ENCODE measurements at places on chromosomes 11 and 22.

GRCh38 chr11:3086671-3087150, 29.5 kb upstream of the CARS1 start:
- DNase-seq, result no peak

GRCh38 chr22:50303848-50304527, 3.5 kb downstream of the PLXNB2 start:
- DNase-seq, result no peak

- DNase-seq, result no peak
These were observed 542.9 kb downstream of the MN1 start for GRCh38 chr22:27258616-27259172.

GRCh38 chr11:95121698-95122097, 32.1 kb downstream of the ENDOD1 start:
- no peak for DNase-seq

DNA sequence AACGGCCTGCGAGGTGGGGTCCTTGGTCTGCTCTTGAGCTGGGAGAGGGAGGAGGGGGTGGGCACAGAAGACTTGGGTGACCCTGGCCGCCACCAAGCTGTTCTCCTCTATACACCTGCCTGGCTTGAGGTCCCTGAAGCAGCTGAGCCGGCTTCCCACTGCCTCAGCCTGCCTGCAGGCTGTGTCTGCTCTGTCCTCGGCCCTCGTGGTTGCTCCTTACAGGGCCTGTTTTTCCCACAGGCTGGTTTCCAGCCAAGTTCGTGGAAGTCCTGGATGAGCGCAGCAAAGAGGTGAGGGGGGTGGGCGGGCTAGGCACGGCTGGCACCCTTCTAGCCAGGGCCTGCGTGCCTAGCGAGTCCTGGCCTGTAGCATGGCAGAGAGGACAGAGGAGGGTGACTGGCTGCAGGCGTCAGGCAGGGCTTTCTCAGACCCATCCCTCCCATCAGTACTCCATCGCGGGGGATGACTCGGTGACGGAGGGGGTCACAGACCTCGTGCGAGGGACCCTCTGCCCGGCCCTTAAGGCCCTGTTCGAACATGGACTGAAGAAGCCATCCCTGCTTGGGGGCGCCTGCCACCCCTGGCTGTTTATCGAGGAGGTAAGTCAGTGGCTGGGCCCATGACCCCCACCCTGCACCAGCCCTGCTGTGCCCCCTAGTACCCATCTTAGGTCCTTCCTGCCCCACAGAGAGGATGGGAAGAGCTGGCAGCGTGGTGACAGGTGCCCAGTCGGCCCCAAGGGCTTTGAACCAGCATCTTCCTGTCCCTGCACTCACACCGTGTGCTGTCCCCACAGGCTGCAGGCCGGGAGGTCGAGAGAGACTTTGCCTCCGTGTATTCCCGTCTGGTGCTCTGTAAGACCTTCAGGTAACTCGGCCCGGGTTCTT, 37.7 kb downstream of the SGSM3 start:
- no peak for DNase-seq

- DNase-seq, result no peak
These were observed 119.1 kb upstream of the MTNR1B start for GRCh38 chr11:92850296-92850826.

GRCh38 chr11:14930369-14930768, 38.3 kb upstream of the CYP2R1 start:
- DNase-seq, result no peak

DNA sequence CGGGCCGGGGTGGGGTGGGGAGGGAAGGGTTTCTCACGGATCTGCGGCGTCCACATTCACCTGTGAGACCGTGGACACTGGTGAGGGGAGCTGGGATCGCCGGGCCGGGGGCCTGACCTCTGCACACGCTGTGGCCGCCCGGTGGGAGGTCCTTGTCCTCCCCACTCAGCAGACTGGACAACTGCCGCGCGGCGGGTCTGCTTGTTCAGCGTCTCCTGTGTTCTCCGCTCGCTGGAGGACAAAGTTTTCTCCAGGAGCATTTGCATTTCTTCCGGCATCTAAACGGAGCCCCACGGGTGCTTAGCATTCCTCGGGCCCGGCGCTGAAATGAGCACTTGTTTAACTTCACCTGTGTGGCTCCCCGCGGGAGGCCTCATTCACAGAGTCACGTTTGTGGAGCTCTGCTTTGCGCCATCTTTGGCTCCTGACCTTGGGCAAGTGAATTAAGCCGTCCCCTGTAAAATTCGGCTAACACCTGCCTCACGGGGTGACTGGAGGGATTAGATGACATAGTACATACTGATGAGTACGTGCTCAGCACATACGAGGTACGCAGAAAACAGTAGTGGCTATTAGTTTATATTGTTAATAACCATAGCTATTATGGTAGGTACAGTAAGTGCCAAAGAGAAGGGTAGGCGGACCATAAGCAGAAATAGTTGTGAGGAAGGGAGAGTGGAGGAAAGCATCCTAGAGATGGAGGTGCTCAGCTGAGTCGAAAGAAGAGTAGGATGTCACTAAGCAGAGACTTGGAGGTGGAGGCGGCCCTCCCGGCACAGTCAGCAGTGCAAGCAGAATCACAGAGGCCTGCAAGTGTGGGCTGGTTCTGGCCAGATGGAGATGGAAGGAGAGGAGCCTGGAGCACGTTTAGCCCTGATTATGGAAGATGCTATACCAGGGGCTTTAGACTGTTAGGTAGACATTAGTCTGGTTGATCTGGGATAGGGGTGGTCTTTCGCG, 885 bp downstream of the TRMU start:
- no peak for DNase-seq

DNA sequence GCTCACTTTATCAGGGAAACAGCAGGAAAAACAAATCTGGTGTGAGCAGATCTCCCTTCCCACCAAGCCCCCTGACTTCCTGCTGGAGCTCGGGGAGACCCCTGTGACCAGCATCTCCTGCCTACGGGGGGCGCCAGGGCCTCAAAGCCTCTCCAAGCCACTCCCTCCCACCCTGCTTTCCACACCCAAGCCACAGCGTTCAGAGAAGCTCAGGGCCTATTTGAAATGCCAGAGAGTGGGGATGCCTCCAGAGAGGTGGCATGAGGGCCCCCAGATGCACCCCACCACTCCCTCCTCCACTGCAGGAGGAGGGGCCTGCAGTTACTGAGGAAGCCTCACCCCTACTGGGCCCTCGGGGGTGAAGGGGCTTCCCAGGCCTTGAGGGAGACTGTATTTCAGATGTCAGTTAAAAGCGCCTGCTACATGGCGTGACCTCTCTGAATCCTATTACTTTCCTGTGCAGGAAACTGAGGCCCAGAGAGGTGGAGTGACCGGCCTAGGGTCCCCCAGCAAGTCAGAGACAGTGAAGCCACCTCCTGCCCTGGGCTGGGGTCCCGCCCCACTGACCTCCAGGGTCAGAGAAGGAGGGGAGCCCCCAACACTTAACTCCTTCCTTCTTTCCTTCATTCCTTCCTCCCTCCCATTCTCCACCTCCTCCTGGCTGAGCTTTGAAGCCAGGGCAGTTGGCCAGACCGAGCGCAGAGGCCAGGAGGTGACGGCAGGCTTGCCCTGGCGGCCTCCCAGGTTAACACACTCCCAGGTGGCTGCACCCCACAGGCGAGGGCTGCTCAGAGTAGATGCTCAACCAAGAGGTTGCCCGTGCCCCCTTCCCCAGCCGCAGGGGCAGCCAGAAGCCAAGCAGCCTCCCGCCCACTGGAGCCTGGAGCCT, 6.0 kb upstream of the CDKN1C start:
- no peak for DNase-seq

DNA sequence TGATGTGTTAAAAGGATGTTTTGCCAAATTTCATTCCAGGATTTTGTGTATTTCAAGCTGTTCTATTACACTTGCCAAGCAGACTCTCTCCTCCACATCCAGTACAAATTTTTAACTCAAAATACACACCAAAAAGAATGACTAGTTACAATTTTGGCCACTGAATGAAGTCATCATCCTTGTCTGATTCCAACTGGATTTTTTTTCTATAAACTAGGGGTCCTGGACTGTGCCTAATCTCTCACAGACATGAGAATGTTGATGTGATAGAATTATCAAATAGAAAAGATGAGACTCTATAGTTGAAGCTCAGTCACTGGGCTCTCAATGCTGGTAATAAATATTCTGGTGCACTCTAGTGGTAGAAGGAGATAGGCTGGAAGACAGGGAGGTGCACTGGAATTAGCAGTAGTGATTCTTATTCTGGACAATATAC, 85.8 kb downstream of the FANCF start:
- peak; percentile 36 for DNase-seq

DNA sequence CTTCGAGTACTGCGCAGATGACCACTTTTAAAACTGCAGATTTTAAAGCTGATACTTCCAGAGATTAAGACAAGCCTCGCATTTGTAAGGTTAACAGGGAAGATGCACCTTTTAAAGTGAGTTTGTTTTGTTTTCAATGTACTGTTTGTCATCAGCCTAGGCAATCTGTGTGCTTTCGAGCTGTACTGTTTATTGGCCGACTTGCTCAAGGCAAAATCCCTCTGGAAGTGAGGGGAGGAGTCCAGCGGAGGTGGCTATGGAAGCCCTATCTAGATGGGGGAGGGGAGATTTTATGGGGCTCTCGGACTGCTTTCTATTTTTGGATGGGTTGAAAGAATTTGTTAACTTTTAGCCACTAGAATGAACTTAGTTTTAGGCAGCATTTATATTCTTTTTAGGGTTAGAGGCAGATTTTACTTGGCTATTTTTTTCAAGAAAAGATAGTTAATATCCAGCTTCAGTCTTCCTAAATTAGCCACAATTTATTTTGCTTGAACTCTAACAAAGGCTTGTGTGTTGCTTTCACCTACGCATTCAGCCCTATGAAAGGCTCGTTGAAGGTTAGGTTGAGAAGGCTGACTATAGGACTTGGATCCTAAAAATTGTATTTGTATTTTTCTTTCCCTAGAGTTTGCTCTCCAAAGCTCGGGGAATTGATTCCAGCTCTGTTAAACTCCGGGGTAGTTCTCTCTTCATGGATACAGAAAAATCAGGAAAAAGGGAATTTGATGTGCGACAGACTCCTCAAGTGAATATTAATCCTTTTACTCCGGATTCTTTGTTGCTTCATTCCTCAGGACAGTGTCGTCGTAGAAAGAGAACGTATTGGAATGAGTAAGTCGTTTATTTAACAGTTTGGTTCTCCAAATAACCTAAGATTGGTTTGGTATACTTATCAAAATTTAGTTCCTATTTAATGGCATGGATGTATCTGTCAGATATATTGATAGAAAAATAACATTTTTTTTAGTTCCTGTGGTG, 2.1 kb downstream of the WEE1 start:
- DNase-seq, result peak; percentile 36

DNA sequence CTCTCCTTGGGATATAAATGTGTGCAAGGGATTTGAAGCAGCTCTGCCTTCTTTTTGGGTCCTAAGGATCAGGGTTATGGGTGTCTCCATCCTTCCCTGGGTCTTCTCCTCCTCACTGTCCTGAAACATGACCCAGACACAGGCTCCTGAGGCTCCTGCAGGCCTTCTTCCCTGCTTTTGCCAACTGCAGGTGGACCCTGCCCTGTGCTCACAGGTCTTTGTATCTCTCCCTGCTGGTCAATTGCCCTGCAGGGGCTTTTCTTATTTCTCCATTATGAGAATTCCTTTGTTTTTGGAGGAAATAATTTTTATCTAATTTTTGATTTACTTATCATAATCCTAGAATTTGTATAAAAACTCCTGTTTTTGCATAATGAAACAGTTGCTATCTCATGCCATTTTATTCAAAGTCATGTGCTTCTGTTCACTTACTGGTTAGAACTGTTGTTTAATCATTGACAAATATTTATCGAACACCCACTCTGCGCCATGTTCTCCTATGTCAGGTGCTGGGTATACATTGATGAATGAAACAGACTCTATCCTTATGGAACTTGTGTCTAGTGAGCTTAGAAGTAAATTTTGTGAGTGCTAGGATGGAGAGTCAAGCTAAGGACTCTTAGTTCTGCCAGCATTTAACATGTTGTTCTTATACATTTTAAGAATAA, 89.7 kb upstream of the TOP3B start:
- no peak for DNase-seq

- no peak for DNase-seq
These were observed 23.2 kb downstream of the DERL3 start for GRCh38 chr22:23815541-23816155.

DNA sequence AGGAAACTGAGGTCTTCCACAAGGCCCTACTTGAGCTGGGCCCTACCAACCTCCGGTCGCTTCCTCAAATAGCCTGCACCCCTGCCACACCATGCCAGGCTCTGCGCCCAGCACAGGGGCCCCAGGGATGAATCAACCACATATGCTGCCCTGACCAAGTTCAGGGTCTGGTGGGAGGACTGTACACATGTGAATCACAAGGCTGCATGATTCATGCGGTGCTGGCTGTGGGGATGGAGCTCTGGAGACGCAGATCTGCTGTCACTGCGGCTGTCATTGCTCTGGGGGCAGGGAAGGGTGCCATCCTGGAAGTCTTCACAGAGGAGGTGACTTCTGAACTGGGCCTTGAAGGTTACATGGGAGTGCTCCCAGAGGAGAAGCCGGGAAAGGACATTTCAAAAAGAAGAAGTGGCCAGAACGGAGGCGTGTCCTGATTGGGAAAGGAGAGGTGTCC, 21.5 kb downstream of the CYTH4 start:
- DNase-seq, result no peak

DNA sequence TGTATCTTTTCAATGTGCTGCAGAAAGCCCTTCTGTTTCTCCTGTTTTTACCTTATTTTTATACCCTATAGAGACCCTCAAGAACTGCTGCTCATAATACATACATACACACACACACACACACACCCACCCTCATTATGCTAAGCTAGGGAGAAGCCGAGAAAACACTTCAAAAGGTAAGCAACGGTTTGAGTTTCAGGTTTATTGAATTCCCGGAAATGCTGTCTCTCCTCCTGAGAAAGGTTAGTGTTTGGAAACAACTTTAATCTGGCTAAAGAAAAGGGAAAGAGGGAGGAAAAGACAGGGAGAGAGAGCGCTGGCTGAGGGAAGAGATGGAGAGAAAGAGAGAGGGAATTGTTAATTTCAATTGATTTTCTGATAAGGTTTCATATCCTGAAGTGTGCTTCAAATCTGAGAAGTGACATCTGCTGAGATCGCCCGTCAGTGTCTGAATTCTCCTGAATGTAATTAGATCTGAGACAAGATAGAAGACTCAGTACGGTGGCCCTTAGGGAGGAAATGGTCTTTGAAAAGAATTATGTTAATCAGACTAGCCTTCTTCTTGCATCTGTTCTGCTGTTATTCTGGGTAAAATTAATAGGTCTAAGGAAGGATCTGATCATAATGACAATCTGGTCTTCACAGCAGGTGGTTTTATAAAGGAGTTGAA, 169.1 kb downstream of the NXPE2 start:
- DNase-seq, result peak; percentile 12

DNA sequence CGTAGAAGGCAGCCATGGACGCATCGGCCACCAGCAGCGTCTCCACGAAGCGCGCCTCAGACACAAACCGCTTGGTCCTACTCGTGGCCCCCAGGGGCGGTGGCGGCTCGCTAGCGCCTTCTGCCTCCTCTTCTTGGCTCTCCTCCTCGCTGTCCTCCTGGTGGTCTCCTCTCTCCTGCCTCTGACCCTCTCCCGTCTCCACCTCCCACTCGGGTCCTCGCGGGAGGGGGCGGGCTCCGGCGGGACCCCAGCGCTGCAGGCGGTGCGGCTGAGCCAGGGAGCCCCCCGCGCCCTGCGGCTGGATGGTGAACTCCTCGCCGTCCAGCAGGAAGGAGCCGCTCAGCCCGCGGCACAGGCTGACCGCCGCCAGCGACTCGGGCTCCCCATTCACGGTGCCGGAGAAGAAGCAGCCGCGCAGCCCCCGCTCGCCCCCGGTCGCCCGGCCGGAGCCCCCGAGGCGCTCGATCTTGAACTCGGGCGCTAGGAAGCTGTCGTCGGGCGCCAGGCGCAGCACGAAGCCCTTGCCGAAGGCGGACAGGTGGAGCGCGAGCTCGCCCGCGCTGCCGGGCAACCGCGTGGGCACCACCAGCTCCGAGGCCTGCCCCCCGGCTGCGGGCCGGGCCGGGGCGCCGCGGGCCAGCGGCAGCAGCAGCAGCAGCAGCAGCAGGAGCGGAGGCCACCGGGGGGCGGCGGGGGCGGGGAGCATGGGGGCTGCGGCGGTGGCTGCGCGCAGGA, 661 bp downstream of the ADAMTS8 start:
- no peak for DNase-seq

Data from NCI-H1417 treated with DMSO at 0.1 percent for 48 hours (cell line).